ENCODE measurements at places on chromosomes 1 and 21.

DNA sequence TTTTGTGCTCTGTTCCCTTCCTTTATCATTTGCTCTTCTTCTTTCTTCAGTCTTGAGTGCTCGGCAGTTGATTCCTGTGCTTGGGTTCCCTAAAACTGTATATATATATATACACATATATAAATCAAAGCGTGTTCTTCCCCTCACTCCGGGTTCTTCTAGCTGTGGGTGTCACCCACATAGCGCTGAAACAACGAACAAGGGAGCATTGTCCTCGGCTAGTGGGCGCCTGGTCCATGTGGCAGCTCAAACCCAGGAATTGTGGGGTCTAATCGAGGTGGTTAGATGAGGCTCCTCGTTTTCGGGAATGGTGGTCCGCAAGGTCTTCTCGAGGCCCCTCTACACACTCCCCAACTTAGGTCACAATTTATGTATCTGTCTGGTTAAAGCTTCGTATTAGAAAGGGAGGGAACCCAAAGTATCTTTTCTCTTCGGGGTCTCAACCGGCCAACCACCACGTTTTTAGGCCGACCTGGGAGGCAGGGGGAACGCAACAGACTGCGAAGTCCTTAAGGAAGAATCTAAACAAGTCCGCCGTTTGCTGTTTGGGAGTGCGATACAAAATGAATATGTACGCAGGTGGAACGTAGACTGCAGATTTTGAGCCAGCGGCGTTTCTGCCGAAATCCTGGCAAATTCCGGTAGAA is 504 bp upstream of the SDHC start:
- peak overlapping the region; percentile 89 for H3K27ac ChIP-seq
- no peak for DNase-seq
- peaks cover 14% of the 10 kb centered on the region for H3K4me1 ChIP-seq
- H3K4me3 ChIP-seq: peak overlapping the region; percentile 79
- no peaks in the 10 kb centered on the region for H3K36me3 ChIP-seq

DNA sequence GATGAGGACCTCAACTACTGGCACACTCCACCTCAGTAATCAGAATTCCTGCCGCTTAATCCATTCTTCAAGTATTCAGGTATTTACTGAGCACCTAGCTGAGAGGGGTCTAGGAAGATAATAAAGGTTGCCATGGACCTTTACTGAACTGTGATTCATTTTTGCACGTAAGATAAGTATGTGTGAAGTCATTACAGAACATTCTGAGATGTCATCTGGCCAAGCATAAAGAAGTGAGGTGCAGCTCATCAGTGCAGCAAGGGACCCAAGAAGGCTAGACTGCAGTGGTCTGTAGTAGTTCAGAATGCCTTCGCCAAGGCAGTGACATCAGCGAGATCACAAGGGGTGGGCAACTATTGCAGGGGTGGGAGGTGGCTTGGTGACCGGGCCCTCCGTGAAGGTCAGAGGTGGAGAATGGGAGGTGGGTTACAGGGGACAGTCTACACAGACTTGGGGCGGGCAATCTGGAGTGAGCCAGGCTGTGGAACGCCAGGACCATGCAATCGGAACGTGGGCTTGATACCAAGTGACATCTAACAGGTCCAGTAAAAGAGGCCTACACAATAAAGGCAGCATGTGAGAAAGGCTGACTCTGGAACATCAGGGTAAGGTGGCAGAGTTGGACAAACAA is 107.4 kb downstream of the SLC45A1 start:
- peaks cover 3% of the 10 kb centered on the region for H3K36me3 ChIP-seq
- peaks cover 51% of the 10 kb centered on the region for H3K4me1 ChIP-seq
- H3K27me3 ChIP-seq: no peaks in the 10 kb centered on the region
- H3K27ac ChIP-seq: peak overlapping the region; percentile 82
- no peak for DNase-seq

GRCh38 chr1:147772570-147772969 is 12.2 kb upstream of the GJA5 start:
- H3K27me3 ChIP-seq: no peaks in the 10 kb centered on the region
- no peaks in the 10 kb centered on the region for H3K4me1 ChIP-seq
- no peak overlapping the region for H3K27ac ChIP-seq
- H3K4me3 ChIP-seq: no peak overlapping the region

DNA sequence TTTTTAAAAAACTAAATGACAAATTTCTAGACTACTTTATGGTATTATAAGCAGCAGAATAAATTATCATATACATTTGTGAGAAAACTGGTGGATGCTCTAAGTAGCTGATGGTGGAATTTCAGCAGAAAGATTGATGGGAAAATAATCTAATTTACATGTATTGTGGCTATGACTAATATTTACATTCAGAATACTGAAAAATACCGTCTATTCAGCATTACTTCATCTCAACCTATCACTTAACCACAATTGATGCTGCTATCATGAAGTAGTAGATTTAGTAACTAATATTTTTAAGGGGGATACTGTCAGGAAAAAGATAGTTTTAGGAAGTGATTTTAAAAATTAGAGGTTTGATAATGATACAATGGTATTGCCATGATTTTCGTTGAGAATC is 137.9 kb downstream of the IFI44 start:
- no peak overlapping the region for H3K4me3 ChIP-seq
- H3K27me3 ChIP-seq: no peaks in the 10 kb centered on the region
- no peaks in the 10 kb centered on the region for H3K4me1 ChIP-seq
- H3K27ac ChIP-seq: no peak overlapping the region
- no peak for DNase-seq
- H3K36me3 ChIP-seq: no peaks in the 10 kb centered on the region

DNA sequence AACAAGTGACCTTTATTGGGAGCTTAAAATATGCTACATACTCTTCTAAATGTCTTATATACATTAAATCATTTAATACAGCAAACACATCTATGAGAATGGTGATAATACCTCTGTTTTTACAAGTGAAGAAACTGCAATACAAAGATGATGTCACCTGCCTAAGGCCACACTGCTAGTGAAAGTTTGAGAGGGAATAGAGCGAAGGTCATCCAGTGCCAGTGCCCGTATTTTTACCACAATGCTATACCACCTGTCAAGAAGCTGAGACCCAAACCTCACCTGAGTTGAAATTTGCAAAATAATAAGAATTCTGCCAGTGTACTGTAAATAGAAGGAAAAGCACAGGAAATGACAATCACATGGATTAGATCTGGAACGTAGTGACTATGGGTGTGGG is 200.4 kb upstream of the TMPRSS15 start:
- no peak overlapping the region for H3K4me3 ChIP-seq
- H3K27ac ChIP-seq: no peak overlapping the region
- H3K27me3 ChIP-seq: no peaks in the 10 kb centered on the region
- no peaks in the 10 kb centered on the region for H3K36me3 ChIP-seq
- DNase-seq: no peak
- no peaks in the 10 kb centered on the region for H3K4me1 ChIP-seq

- no peaks in the 10 kb centered on the region for H3K27me3 ChIP-seq
- no peak for DNase-seq
- H3K27ac ChIP-seq: no peak overlapping the region
- no peak overlapping the region for H3K4me3 ChIP-seq
- H3K4me1 ChIP-seq: no peaks in the 10 kb centered on the region
- H3K36me3 ChIP-seq: no peaks in the 10 kb centered on the region
Observed at GRCh38 chr1:182637769-182638168, 33.6 kb upstream of the RGS16 start.

- no peaks in the 10 kb centered on the region for H3K27me3 ChIP-seq
- DNase-seq: no peak
- H3K27ac ChIP-seq: no peak overlapping the region
- H3K4me3 ChIP-seq: no peak overlapping the region
- no peaks in the 10 kb centered on the region for H3K36me3 ChIP-seq
- H3K4me1 ChIP-seq: no peaks in the 10 kb centered on the region
Observed at GRCh38 chr1:197140121-197140520, 6.3 kb downstream of the ASPM start.

DNA sequence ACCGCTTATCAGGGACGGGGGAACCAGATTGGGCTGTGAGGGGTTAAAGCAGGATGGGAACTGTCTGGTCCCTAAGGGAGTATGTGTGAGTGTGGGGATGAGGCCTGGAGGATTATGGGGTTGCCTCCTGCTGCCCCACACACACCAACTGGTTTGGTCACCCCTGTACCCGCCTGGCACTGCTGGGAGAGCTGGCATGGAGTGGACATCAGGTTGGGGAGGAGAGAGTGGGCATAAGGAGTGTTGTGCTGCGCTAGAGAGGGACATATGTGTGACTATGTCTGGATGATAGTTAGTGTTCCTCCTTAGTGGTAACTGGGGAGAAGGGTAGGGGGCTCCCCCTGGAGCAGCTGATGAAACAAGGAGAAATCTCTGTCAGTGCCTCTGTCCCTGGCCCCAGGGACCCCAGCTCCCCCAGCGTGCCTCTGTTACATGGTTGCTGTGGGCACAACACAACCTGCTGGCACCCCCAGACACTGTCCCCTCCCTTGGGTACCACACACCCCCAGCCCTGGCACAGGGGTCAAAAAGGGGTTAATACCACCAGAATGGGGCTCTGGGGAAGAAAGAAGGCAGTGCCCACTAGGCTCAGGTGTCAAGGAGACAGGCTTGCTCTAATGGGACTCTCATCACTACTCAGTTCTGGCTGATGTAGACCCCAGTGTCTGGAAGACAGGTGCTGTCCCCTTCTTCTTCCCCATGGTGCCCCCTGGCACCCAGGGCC is 1.9 kb downstream of the ZBTB7B start:
- no peaks in the 10 kb centered on the region for H3K36me3 ChIP-seq
- DNase-seq: no peak
- peaks cover 67% of the 10 kb centered on the region for H3K4me1 ChIP-seq
- no peaks in the 10 kb centered on the region for H3K27me3 ChIP-seq

DNA sequence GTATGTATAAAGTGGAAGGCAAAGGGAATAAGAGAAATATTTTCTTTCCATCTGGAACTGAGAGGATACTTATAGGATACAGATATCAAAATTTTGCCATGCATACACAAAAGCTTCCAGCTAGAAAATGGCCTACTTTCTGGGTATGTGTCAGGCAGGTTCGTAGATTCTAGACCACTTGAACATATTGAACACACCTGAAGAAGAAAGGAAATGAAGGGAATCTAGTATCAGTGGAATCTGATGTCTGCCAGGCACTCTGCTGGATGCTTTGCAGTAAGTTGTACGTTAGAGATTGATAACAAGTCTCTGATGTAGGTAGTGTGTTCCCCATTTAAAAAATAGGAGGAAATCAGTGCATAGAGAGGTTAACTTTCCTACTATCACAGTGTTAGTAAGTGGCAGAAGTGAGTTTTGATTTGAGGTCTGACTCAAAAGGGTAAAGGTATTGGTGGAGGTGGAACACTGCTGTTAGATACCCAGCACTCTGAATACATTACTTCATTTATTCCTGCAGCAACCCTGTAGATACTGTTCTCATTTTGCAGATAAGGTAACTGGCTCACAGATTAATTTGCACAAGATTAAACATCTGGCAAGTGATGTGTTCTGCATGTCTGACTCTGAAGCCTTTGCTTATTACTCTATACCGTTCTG is 3.0 kb downstream of the CAMSAP2 start:
- H3K27me3 ChIP-seq: no peaks in the 10 kb centered on the region
- no peak overlapping the region for H3K27ac ChIP-seq
- H3K4me3 ChIP-seq: no peak overlapping the region

DNA sequence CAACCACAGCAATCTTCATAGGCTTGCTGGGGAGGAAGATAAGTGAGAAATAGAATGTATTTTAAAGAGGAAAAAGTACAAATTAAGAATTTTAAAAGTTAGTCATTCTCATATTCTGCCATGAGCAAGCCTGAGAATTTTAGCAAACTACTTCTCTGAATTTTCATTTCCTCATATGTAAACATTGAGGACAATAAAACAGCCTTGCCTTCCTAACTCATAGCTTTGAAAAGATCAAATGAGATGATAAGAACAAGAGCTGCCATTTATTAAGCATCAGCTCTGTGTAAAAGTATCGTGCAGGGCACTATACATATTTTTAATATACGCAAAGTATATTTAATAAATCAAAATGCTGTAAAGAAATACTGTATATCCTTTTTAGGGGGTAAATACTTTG is 286.0 kb downstream of the NFIA start:
- no peak for DNase-seq
- H3K36me3 ChIP-seq: no peaks in the 10 kb centered on the region
- H3K27ac ChIP-seq: no peak overlapping the region
- no peaks in the 10 kb centered on the region for H3K4me1 ChIP-seq
- H3K4me3 ChIP-seq: no peak overlapping the region

- peak; percentile 29 for DNase-seq
- H3K4me3 ChIP-seq: no peak overlapping the region
- peaks cover 7% of the 10 kb centered on the region for H3K27me3 ChIP-seq
- no peaks in the 10 kb centered on the region for H3K36me3 ChIP-seq
Observed at GRCh38 chr1:202692959-202693555, 17.2 kb downstream of the SYT2 start.

DNA sequence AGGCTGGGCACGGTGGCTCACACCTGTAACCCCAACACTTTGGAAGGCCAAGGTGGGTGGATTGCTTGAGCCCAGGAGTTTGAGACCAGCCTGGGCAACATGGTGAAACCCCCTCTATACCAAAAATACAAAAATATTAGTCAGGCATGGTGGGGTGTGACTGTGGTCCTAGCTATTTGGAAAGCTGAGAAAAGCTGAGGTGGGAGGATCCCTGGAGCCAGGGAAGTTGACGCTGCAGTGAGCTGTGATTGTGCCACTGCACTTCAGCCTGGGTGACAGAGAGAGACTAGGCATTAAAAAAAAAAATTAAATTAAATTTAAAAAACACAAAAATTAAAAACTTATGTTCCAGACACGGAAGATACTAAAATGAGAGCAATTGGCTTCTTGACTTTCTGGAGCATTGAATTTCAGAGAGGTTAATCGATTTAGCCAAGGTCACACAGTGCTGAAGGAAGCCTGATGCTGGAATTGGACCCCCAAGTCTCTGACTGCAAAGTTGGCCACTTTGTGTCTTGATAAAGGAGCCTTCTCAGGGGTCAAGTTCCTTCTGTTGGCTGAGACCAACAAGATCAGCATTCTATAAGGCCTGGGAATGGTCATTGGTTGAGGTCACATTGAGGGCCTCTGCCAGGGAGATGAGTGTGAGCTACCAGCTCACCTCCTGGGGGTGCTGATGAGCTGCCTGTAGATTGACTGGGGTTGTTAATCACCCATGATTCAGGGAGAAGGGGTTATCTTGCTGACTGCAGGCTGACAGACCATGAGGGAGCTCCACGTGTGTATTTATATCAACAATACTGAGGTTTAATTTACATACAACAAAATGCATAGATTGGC is 54.3 kb downstream of the RPS6KA1 start:
- no peaks in the 10 kb centered on the region for H3K4me1 ChIP-seq
- H3K4me3 ChIP-seq: no peak overlapping the region

GRCh38 chr1:22670352-22670975 is 17.4 kb downstream of the C1QB start:
- no peaks in the 10 kb centered on the region for H3K4me1 ChIP-seq
- H3K27ac ChIP-seq: no peak overlapping the region
- peaks cover 9% of the 10 kb centered on the region for H3K27me3 ChIP-seq
- H3K4me3 ChIP-seq: no peak overlapping the region
- no peaks in the 10 kb centered on the region for H3K36me3 ChIP-seq
- DNase-seq: no peak
